A549 treated with dexamethasone at 1 μM for 4 hours (cell line): ENCODE measurements at places on chromosomes 7 and 10. TPM values are rescaled to one million over a fixed set of nuclear protein-coding genes. Genes with fewer than 3 reads are reported as not detected.

The INHBA gene
- 0.21 to 0.53 TPM (median 0.39 TPM) in 5 replicates for total RNA-seq

The HKDC1 gene
- 9.0 to 13.3 TPM (median 10.3 TPM) in 5 replicates for total RNA-seq

The HHEX gene
- 11.1 to 12.4 TPM (median 11.7 TPM) in 5 replicates for total RNA-seq

The ACBD7 gene
- total RNA-seq, result 1.2 to 1.5 TPM (median 1.4 TPM) in 5 replicates

The MMRN2 gene
- total RNA-seq, result 0.66 to 1.5 TPM (median 0.81 TPM) in 5 replicates

The ZNF777 gene
- 14.5 to 23.6 TPM (median 22.4 TPM) in 5 replicates for total RNA-seq

The DCLRE1C gene
- total RNA-seq, result 4.6 to 7.4 TPM (median 6.5 TPM) in 5 replicates

The PRLHR gene
- total RNA-seq, result 0.01 TPM in 1 of 5 replicates, not detected in the others

The UCMA gene
- not detected in 5 replicates for total RNA-seq

The MYOZ1 gene
- total RNA-seq, result 0.05 to 0.16 TPM in 2 of 5 replicates, not detected in the others

The IMMP2L gene
- 14.3 to 22.4 TPM (median 21.1 TPM) in 5 replicates for total RNA-seq

The MLXIPL gene
- 1.1 to 1.6 TPM (median 1.1 TPM) in 5 replicates for total RNA-seq

The GIMAP2 gene
- not detected in 5 replicates for total RNA-seq

The SKIDA1 gene
- total RNA-seq, result 0.96 to 1.4 TPM (median 1.2 TPM) in 5 replicates

The ADAP1 gene
- total RNA-seq, result 2.2 to 4.8 TPM (median 3.9 TPM) in 5 replicates

The GTPBP10 gene
- total RNA-seq, result 24.3 to 30.4 TPM (median 27.4 TPM) in 5 replicates

The NEUROG3 gene
- total RNA-seq, result not detected in 5 replicates

The KCNIP2 gene
- total RNA-seq, result 0.54 to 0.87 TPM (median 0.70 TPM) in 5 replicates

The GNAT3 gene
- not detected in 5 replicates for total RNA-seq
